ENCODE measurements at places on chromosomes 4 and X.

GRCh38 chr4:105966051-105966450 is 70.8 kb downstream of the NPNT start:
- no peak for DNase-seq

DNA sequence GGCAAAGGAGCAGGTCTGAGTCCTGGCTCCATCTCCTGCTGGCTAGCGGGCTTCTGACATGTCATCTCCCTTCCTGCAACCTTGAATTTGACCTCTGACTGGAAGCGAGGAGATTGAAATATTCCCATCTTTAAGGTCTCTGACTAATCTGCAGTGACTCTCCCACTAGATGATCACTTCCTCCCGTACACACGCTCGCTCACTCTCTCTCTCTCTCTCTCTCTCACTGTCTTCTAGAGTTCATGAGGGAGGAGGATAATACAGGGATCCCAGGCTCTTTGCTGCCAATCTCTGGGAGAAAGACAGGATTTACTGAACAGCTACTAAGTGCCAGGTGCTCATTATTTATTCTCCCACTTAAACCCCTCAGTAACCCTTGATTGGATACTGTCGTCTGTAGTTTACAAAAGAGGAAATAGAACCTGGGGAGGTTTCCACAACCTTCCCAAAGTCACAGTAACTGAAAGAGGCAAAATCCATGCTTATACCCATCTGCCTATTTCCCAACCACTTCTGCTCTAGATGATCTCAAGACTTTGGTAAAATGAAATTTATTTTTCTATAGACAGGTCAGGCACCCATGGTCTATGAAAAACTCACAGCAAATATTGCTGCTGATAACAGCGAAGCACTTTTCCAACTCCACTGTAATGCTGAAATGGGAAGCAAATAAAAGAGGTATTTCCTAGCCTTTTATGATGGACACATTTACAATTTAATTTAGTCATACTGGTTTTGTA is 193.5 kb upstream of the C1QTNF7 start:
- no peak for DNase-seq

DNA sequence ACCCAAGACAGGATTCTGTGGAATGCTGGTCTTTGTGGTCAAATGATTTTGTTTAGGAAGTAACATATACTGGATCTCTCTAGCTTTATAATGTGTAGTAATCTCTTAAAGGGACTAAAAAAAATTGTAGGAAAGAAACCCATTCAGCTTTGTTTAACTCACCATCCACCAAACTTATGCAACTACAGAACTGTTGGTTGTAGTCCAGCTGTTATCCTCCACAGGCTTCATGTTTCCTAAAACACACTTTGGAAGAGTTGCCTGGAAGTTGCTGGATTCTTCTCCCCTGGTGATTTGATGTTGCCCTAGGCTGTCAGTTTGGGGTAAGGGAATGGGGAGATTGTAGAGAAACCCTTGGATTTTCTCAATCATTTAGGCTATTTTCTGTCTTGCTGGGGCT is 89.3 kb downstream of the RLIM start:
- no peak for DNase-seq

DNA sequence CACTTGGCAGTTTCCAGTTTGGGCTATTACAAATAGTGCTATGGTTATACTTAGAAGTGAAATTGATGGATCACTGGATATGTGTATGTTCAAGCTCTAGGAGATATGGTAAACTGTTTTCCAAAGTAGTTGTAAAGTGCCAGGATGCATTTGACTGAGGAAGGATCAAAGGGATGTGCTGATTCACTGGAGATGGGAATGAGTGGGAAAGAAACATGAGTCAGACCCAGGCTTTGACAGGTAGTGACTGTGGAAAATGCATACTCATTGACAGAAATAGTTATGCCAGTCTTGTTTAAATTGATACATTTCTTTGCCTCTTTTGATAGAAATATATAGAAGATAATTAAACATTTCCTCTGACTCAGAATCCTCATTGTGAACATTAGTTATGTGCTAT is 77.9 kb downstream of the CEP135 start:
- no peak for DNase-seq

- DNase-seq = no peak
These were observed 39.4 kb upstream of the SHROOM4 start for GRCh38 chrX:50853399-50853798.

- no peak for DNase-seq
These were observed 10.9 kb upstream of the DDX3X start for GRCh38 chrX:41322821-41323603.

DNA sequence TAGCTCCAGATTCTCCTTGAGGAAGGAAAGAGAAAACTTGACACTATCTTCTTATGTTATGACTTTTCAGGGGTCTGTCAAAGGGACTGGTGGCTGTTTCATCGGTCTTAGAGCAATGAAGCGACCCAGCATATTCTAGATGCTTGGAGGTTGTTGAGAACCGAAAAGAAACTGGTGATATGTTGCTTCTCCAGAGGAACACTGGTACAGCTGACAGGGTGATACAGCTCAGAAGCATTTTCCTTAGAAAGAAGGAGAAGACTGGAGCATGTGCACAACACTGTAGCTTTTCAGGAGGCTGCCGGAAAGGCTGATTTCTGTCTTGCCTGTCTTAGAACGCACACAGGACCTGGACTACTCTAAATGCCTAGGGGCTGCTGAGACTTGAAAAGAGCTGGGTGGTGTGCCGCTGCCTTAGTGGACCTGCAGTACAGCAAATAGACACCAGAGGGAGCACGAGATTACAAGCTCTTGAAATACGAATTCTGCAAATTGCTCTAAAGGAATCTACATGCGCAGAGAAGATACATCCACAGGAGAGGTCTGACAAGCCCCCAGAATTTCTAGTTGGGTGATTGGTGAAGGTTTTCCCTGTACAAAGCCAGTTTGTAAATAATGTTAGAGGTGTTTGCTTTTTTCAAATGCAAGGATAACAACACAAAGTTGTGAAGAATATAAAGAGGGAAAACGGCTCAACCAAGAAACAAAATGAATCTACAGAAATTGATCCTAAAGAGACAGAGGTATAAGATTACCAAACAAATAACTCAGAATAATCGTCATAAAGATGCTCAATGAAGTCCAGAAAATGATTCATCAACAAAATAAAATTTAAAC is 223.1 kb upstream of the DMD start:
- peak; percentile 79 for DNase-seq

GRCh38 chrX:17788439-17788838 is 51.1 kb downstream of the SCML1 start:
- peak; percentile 19 for DNase-seq

- DNase-seq = no peak
These were observed 47.3 kb upstream of the PPARGC1A start for GRCh38 chr4:23937173-23937572.

GRCh38 chr4:78477276-78477675 is 74.3 kb upstream of the ANXA3 start:
- DNase-seq = no peak

DNA sequence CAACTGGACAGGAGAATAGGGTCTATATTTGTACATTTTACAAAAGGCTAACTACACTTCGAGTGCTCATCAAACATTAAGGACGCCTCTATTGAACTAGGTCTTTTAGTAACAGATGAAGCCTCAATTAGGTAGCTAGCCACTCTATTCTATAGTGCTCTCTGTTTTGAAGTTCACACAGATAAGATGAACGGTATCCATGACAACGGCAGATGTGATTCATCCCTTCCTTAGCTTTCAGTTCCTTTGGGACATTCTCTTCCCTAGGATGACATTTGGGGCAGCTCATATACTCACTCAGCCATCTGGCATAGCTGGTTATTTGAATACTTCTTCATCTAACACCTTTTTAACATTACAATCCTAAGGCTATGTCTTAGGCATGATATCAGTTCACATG is 62.4 kb upstream of the WDFY3 start:
- DNase-seq = no peak

DNA sequence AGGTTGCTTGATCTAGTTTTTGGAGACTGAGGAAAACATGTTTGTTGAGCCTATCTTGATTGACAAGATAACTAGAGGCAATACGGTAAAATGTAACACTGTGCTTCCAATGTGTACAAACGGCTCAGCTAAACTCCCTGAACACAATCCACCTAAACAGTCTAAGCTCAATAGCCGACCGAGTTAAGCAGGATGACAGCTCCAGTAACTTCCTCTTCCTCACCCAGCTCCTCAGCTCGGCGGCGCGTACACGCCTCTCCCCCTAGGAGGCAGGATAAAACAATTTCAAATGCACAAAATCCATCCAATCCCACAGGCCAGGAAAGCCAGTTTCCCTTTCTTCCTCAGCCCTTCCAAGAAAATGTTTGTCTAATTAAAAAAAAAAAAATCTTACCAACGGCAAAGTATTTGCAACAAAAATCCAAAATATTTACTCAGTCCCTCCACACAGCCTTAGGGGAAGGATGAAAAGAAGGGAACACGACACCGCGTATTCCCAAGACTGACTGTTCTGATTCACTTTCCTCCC is 1.0 kb downstream of the CNOT6L start:
- peak; percentile 53 for DNase-seq

DNA sequence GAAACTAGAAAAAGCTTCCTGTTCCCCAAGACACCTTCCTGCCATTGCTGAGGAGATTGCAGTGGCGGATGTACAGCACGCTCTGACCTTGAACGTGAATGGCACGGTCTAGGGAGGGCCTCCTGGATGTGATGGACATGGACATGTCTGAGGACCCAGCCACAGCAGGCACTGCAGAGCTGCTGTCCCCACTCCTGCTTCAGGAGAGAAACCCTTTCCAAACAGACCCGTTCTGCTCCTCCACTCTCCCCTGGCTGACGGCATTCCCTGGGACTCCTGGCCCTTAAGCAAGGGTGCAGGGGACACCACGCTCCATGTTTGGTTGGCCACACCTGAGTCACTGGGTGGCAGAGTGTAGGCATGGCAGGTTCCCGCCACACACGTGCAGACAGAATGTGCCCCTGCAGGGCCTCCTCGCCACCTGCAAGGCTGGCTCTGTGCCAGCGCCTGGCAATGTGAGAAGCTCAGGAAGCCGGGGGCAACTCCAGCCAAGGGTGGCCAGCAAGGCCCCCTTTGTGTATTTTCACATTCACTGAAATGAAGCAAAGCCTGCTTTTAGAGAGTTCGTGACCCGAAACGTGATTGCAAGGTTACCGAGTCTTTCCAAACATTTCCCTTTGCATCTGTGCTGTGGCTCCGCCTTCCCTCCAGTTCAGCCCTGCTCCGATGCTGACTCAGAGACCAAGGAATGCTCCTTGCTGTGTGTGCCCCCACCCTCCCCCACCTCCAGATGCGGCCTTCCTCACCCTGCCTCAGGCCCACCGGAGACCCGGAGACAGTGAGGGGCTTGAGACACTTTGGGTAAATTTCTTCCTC is 46.1 kb downstream of the HTRA3 start:
- DNase-seq = no peak

DNA sequence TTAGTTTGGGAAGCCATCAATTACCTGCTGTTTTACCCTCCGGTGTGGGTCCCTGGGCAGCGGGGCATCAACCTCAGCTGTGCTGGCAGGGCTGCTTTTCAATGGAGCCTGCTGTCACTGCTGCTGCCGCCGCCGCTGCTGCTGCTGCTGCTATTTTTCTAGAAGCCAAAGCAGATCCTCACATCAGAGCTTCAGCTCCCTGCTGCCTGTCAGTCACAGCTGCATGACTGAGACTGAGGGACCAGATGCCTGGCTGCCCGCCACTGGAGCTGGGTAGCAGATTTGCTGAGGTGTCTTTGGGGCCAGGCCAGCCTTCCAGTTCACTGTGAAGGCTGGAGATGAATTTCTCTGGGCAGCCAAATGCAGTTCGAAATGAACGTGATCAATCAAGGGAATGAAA is 200.3 kb upstream of the NHS start:
- no peak for DNase-seq

DNA sequence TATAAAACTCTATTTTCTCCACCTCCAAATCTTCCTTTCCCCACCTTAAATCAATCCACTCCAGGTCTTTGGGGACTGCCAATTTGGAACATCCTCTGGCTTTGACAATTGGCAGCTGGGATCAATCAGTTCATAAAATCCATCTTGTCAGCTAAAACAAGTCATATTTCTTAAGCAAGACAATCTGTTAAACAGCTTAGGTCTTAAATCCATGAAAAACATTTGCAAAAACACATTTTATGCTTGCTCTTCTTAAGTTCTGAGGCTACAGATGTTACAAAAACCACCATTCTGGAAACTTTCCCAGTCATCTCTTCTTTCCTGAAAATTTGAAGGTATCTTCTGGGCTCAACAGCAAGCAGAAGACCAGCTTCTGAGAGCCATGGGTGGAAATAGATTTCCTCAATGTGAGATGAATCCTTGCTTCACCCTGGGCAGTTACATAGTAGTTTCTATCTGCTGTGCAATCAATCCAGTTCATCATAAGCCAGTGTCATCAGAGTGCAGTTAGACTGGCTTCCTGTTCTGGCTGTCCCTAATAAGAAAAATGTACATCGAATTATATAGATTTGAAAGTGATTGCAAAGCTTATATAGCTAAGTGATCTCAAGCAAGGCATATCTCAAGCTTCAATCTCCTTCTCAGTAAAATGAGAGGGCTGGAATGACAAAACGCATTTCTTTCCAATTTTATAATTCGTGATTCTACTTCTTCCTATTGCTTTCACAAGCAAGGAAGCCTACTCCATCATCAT is 402.7 kb upstream of the INTU start:
- DNase-seq = no peak

DNA sequence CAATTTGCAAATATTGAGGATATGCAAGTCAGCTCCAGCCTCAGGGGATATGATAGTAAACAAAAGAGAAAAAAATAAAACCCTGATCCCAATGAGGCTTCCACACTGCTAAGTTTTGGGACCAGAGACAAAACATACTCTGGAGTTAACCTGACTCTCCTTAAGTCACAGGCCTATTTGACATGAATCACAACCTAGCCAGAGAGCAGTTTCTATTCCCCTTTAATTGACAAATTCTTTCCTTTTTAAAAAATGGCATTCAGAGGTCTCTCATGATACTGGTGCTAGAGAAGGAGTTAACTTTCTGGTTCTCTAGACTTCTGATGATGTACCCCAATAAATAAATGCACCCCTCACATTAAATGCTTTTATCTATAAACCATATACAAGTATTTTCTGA is 8.8 kb downstream of the ACSL1 start:
- no peak for DNase-seq

- DNase-seq = no peak
These were observed 77.1 kb downstream of the SLC9A7 start for GRCh38 chrX:46681849-46682248.

DNA sequence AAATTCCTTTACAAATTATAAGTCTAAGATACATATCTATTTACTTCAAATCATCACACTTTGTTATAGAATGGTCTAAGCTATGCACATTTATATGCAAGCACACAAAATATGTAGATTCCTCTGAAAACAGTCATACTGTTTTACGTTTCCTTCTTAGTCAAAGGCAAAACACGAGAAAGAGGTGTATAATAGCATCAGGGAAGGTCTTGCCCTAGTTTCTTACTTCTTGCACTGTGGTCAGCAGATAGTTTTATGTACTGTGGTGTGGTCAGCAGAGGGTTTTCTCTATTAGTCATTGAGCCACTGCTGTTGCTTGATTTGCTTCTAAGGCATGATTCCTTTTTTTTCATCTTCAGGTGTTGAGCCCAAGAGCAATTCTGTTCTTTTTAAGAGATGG is 117.7 kb downstream of the ADAM29 start:
- no peak for DNase-seq

DNA sequence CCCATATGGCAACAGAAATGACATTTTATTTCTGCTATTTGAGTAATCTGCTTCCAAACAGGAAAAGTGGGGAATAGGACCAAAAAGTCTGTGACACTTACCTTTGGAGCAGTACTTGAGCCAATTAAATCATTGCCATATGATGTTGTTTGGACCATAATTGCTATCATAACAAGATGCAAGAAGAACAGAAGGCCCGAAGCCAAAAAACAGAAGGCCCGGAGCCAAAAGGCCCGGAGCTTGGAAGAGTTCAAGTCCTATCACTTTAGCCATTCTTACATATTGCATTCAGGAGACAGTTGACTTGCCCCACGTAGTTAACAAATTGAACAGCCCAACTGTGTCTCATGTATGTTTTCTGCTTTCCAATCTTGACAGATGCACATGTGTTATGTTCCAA is 285.6 kb downstream of the ARHGAP24 start:
- DNase-seq = no peak

All from H1 (cell line).